ENCODE measurements at places on chromosomes 3 and 15. TPM values are rescaled to one million over a fixed set of nuclear protein-coding genes. Genes with fewer than 3 reads are reported as not detected.

The OXSR1 gene
- 35.4 TPM for total RNA-seq

The CYP19A1 gene
- 0.22 TPM for total RNA-seq

The GOLGA8N gene
- 1.3 TPM for total RNA-seq

The IQCH gene
- total RNA-seq: 1.4 TPM

The IRAK2 gene
- 15.7 TPM for total RNA-seq

The ANKDD1A gene
- total RNA-seq: 1.9 TPM

The RLBP1 gene
- 0.13 TPM for total RNA-seq

The ARGFX gene
- total RNA-seq: not detected

The OSBPL10 gene
- 19.6 TPM for total RNA-seq

The MAP1A gene
- 0.76 TPM for total RNA-seq

The PLCH1 gene
- 1.1 TPM for total RNA-seq

The NEK10 gene
- 0.59 TPM for total RNA-seq

The TRPM1 gene
- not detected for total RNA-seq

The NEDD4 gene
- total RNA-seq: 86.3 TPM

The GADL1 gene
- not detected for total RNA-seq

The GUCA1C gene
- not detected for total RNA-seq

The KBTBD8 gene
- 0.73 TPM for total RNA-seq

The LIPC gene
- total RNA-seq: 0.17 TPM

The TMEM212 gene
- total RNA-seq: not detected

The TRIM59 gene
- total RNA-seq: 9.4 TPM

The MCTP2 gene
- total RNA-seq: not detected

The SERINC4 gene
- total RNA-seq: 0.08 TPM

The CHRM5 gene
- total RNA-seq: 0.02 TPM

The NRROS gene
- not detected for total RNA-seq
